ENCODE measurements at places on chromosomes 12 and 14.

DNA sequence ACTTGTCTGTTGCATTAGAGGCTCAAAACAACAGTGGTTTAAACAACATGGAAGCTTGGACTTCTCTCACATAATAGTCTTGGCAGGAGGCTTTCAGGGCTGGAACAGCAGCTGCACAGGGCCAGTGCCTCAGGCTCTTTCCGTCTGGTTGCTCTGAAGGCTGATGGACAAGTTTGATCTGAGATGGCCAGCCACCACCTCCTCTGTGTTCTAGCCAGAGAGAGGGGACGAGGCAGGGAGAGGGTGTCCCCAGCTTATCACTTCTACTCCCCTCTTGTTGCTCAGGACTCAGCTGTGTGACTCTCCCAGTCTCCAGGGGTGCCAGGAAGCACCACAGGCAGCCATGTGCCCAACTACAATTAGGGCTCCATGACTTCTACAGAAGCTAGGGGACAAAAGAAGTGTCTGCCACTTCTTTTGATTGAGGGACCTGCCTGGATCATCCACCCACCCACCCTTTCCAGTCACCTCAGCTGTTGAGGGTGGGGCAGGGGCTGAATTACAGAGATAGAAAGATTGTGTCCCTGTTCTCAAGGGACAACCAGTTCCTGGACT lies 46.6 kb downstream of the SMIM41 start:
- DNase-seq = no peak

GRCh38 chr12:9273276-9273675 lies 65.1 kb upstream of the PZP start:
- DNase-seq = no peak

- no peak for DNase-seq
Observed at GRCh38 chr12:116640281-116640680, 81.1 kb downstream of the MAP1LC3B2 start.

DNA sequence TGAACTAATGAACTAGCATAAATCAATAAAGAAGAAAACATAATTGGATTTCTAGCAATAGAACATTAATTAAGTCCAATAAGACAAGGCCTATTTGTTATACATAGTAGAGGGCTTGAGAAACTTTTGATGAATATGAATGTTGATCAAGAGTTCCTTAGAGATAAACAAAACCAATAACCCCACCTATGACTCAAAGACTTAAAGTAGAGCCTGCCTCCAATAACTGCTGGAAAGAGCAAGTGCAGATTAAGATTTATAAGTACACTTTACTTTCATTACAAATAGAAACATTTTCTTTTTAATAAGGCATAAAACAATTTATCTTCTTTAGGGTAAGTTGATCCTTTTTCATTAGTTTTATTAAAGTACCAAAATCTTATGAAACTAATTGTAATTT lies 185.7 kb downstream of the SRGAP1 start:
- DNase-seq = no peak

- no peak for DNase-seq
Observed at GRCh38 chr12:30885321-30885720, 41.2 kb upstream of the TSPAN11 start.

GRCh38 chr12:19646599-19646998 lies 207.3 kb downstream of the AEBP2 start:
- DNase-seq = no peak

GRCh38 chr12:6469092-6469491 lies 1.4 kb downstream of the VAMP1 start:
- DNase-seq = no peak

GRCh38 chr12:119096429-119097202 lies 82.1 kb upstream of the HSPB8 start:
- no peak for DNase-seq

DNA sequence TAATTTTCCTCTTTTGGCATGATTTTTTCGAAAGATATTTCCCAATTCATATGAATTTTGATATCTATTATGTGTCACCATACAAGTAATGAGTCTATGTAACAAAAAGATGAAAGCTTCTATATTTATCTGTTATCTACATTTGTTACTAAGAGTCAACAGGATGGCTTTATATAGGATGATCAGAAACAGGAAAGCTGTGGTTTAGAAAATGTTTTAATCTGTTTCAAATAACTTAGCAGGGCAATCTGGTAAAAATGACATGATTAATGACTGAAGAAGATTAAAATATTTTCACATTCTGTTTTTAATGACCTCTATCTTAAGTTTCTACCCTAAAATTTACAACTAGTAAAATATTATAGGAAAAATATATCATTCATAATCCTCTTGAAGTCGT lies 105.8 kb downstream of the MSRB3 start:
- no peak for DNase-seq

GRCh38 chr12:67446716-67447115 lies 177.6 kb downstream of the CAND1 start:
- DNase-seq = no peak

GRCh38 chr14:102279688-102280348 lies 25.1 kb downstream of the MOK start:
- no peak for DNase-seq

DNA sequence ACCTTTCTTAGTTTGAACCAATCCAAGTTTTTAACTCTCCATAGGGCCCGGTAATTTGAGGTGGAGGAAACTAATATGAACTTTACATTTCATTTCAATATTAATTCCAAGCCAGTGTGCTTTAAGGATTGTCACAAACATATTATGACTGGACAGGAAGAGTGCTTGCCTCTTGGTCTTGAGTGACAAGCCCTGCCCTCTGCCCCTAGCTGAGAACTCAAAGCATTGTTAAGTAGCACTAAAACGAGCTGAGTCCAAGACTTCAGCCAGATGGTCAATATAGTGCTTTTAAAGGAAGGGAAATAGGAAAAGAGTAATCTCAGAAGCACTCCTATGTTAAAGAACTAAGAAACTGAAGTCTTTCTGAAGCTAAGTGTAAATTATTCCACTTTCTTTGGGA lies 17.1 kb downstream of the TRMT5 start:
- no peak for DNase-seq

DNA sequence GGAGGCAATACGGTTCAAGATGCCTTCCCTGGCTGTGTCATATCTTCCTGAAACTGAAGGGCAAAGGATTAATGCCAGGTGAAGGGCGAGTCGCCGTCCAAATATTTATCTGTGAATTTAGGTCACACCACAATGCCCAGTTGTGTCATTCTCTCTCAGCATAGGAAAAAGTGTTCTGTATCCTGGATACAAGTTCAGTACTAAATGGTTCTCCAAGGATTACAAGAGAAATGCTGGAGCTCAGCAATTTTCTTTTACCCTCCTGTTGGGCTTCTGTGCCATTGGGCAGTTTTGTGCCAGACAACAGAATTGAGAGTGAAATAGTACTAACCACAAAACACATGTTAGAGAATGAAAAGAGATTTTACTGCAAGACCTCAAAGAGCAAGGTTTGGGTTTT lies 493.9 kb downstream of the EGLN3 start:
- DNase-seq = no peak

DNA sequence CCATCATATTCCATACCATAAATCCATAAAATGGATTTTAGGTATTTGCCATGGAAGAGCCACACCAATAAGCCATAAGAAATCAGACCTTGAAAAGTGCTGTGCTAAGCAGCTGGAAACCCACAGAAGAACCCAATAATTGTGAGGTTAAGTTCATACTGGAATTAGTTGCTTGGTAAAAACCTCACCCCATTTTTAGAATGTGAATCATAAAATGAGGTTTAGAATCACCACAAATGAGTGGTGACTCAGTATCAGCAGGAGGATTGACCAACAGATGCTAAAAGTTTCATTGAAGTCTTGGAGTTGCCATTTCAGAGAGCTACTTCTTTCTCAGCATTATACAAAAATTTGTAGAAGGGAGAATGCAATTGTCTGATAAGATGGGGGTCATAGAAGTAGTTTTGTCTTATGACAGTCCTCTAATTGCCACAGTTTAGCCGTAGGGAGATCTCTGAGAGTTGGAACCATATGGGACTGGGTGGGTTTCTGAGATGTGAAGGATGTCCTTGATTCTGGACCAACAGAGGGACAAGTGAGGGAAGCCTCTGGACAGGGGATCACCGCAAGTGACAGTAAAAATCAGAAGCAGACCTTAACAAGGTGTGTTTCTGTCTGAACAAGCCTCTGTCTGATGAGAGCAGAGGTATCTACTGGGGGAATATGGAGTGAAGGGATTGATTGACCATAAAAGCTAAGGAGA lies 1.4 kb upstream of the STON2 start:
- DNase-seq = no peak

DNA sequence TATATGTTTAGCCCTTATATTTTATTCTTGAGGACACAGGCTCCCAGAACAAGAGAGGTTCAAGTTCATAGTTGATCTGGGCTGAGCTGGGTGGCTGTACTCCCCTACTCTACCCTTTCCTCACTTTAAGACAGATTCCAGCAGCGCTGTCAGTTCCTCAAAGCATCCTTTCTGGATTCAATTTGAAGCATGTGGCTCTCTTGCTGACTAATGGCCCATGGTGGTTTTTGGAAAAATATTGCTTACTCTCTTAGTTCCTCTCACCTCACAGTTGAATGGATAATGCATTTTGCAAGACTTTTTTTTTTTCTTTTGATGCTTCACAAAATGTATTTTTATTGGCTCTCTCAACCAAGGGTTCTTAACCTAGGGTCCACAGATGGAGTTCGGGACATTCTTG lies 4.1 kb downstream of the PELI2 start:
- no peak for DNase-seq

DNA sequence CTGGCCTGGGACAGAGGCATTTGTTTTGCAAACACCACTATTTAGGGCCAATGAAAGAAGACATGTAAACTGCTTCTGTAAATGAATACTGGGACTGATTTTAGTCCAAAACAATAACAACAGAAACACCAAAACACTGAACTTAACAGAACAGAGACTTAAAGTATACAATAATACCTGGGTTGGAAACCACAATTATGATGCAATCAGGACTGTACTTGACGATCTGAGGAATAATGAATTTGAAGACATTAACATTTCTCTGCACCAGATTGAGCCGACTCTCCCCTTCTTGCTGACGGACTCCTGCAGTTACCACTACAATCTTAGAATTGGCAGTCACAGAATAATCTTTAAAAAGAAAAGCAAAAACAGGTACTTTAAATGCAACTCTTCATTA lies 13.9 kb downstream of the LDHB start:
- no peak for DNase-seq
